Forelimb muscle (tissue), 1 donor: ENCODE measurements at places on chromosomes 13 and 19. TPM values are rescaled to one million over a fixed set of nuclear protein-coding genes. Genes with fewer than 3 reads are reported as not detected.

DNA sequence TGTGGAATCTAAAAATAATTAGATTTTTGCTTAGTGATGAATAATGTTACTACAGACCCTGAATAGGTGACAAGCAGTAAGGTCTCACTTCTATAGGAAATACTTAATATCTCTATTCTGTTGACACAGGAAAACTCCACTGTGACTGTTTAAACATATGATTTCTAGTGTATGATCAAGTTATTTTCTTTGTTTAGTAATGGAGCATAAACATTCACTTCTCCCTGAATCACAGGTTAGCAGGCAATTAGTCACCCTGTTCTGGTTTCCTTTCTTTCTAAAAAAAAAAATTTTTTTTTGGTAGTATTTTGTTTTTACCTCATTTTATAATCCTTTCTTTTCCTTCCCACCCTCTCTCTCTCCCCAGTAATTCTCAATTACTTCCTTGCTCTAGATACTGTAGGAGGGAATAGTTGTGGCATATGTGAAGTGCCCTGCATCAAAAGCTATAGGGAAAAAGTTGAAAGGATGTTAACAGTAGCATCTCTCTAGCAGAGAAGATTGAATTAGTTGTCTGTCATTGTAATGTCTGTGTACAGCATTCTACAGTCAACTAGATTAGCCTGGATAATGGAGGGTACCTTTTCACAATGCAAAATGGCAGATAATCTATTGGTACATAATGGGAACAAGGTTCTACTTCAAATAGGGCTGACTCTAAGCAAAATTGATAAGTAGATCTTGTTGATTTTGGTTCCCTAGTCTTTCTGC is 3.5 kb downstream of the HS6ST3 start:
- DNase-seq: no peak

DNA sequence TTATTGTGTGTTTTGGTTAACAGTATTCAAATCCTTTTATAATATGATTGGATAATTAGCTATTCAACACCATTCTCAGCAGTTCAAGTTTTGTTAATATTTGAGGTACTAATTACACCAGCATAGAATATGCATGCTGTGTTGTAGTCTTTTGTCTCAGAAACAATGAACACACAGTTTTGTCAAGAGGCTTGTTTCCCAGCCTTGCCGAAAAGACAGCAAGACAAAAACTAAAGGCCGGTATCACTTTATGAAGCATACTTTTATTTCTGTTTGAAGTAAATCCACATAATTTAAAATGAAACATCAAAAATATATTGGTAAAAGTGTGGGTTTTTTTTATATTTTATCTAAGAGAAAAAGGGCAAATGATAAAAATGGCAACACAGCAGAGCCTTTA is 7.5 kb downstream of the GPR180 start:
- DNase-seq: no peak

- no peak for DNase-seq
Measured at GRCh38 chr19:14476673-14477401, 1.7 kb upstream of the PTGER1 start.

DNA sequence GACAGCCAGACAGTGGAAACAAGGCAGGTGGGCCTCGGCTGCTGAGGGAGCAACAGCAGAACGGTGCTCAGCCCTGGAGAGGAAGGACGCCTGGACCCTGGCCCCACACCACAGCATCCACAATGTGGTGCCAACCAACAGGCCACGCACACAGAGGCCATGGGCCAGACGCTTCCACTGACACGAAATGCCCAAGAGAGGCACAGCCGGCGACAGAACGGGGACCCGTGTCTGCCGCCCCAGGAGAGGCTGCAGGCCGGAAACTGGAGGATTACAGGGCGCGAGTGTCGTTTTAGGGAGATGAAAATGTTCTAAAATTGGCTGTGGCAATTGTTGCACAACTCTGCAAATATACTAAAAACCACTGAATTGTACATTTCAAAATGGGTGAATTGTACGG is 69.7 kb downstream of the RASA3 start:
- no peak for DNase-seq

DNA sequence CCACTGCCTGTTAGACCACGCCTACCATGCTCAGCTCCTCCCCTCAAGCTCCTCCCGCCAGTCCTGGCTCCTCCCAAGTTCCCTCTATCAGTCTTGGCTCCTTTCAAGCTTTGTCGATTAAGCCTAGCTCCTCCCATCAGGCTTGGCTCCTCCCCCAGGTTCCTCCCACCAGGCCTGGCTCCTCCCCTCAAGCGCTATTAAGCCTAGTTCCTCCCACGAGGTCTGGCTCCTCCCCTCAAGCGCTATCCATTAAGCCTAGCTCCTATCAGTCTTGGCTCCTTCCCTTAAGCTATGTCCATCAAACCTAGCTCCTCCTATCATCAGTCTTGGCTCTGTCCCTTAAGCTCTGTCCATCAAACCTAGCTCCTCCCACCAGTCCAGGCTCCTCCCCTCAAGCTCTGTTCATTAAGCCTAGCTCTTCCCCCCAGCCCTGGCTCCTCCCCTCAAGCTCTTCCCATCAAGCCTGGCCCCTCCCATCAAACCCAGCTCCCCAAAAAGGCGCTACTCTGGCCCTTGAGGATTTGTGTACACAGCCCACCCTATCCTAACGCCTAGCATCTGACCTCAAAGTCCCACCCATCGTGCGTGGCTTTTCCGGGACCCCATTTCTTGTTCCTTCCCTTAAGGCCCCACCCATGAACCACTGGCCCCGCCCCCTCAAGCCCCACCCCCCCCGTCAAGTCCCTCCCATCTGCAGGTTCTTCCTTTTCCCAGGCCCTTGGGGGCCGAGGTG is 10.0 kb downstream of the CAMSAP3 start:
- no peak for DNase-seq

DNA sequence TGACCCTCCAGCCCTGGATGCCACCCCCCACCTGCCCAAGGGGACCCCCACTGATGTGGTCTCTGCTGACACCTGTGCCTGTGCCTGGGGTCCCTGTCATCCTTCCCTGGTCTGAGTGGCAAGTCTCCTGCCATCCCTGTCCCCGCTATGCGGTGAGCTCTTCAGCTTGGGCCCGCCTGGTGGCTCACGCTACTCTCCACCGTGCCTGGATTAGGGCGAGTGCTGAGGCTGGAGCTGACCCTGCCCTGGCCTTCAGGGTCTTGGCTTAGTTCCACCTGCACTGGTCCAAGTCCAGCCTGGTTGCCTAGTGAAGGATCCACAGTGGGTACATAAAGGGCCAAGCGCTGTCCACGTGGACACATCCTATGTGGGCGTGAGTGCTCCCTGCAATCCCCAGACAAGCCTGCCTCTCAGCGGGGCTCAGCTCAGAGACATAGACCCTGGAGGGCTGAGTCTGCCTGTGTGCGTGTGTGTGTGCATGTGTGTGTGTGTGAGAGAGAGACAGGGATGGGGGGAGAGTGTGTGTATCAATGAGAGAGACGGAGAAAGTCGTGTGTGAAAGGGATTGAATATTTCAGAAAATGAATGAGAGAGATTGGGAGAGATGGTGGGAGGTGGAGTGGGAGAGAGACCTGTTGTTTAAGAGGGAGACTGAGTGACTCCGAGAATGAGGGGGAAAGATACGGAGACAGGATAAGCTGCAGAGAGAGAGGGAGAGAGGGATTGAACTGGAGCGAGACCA is 22.1 kb downstream of the WTIP start:
- no peak for DNase-seq

DNA sequence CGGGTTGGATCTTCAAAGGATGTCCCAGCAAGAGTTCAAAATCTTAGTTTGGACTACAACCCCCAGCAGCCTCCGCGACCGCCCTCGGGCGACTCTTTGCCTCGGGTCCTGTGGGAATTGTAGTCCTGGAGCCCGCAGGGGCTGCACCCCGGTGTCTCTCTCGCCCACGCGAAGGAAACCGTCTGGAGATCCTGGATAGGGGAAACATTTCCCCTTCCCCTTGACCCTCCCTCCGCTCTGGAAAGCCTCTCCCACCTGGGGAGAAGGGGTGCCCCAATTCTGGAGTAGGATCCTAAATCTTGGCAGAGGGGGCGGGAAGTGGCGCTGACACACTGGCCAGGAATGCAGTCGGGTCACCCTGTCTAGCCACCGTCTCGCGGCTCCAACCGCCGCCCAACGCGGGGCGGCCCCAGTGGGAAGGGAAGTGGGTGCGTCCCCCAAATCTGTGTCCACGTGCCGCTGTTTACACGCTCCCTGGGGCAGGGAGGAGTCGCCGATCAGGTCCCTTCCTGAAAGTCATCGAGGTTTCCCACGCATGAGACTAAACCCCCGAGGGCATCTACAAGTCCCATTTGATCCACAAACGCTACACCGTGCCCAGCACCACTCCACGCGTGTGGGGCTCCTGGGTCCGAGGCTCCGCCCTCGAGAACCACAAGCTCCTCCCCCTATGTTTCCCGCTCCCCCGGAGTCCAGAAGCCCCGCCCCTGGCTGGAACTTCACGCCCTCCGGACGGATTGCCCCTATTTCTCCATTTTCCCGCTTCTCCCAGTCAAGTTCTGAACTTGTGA is 761 bp upstream of the PPP1R13L start:
- DNase-seq: no peak

DNA sequence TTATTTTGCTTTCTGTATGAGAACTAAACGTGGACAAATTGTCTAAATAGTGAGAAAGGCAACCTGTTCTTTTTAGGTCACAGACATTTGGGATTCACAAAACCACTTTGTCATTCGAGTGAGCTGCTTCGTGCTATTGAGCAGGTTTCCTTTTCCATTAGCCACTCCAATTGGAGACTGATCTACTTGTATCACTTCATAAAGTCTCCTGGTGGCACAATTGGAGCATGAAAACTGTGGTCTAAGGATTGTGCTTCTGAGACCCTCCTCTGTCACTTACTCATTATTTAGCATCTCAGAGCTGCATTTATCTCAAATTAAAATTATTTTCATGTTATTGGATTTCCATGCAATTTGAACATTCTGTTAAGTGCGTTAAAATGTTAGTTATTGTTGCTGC is 397.7 kb downstream of the TDRD3 start:
- DNase-seq: no peak

DNA sequence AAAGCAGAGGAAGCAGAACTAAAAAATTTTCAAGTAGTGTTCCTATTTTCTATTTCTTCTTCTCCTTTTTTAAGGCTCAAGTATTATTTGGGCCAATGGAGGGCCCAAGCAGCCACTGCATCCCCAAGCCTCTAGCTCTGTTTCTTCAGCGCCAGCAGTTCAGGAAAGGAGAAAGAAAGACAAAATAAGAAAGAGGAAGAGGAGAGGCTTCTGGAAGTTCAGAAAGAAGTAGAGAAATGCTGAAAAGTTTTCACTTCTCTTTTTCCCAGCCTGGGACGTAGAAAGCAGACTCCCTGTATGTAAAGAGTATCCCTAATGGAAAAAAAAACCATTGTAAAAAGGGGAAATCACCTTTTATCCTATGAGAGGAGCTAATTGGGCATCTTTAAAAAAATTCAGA is 165.5 kb upstream of the KLF12 start:
- no peak for DNase-seq

- no peak for DNase-seq
Measured at GRCh38 chr19:19006213-19006612, 27.1 kb downstream of the SUGP2 start.

- DNase-seq: no peak
Measured at GRCh38 chr19:29113838-29114237, 99.1 kb downstream of the UQCRFS1 start.

DNA sequence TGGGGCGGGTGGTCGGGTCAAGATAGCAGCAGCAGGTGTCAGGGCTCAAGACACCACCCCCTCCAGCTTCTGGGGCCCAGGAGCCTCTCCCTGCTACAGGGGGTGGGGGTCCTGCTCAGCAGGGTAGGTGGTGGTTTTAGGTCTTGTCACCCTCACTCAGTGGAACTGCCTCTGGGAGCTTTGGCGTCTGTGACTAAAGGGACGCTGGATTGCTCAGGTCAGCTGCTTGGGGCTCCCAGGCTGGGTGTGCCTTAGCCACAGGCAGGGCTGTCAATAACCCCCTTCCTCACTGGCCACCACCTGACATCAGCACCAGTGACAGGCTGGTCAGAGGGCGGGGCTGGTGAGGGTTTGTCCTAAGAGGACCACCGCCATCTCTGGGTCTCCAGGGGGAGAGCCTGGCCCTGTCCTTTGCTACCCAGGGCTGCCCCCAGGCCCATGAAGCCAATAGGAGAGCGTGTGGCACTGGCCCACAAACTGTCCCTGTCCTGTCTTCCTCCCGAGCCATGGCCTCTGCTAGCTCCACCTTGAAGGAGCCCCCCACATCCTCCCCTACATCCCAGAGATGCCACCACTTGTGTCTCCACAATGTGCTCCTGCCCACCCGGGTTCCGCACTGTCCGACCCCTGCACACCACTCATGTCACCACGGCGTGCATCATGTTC is 36.4 kb downstream of the MAU2 start:
- DNase-seq: no peak

DNA sequence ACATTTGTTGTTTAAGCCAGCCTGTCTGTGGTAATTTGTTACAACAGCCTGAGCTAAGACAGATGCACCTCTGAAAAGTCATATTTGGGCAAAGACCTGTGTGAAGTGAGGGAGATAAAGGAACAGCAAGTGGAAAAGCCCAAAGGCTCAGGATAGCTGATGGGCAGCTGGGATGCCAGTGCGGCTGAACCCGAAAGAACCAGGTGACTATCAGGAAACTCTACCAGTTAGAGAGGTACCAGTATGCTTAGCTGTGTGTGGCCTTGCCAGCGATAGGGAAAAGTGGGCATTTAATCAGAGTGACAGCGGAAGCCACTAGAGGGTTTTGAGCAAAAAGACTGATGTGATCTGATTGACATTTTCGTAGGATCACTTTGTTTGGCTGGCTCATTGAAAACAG is 764.8 kb upstream of the GPC6 start:
- no peak for DNase-seq

The GJB2 gene
- polyA plus RNA-seq: 0.51 TPM

The FSD1 gene
- polyA plus RNA-seq: 2.4 TPM

The CYP4F2 gene
- not detected for polyA plus RNA-seq

The EFNB2 gene
- polyA plus RNA-seq: 20.7 TPM

The HCST gene
- polyA plus RNA-seq: 4.7 TPM

The LGALS7 gene
- 0.42 TPM for polyA plus RNA-seq

The DPP9 gene
- 24.2 TPM for polyA plus RNA-seq
